ENCODE measurements at places on chromosomes 5 and 9.

DNA sequence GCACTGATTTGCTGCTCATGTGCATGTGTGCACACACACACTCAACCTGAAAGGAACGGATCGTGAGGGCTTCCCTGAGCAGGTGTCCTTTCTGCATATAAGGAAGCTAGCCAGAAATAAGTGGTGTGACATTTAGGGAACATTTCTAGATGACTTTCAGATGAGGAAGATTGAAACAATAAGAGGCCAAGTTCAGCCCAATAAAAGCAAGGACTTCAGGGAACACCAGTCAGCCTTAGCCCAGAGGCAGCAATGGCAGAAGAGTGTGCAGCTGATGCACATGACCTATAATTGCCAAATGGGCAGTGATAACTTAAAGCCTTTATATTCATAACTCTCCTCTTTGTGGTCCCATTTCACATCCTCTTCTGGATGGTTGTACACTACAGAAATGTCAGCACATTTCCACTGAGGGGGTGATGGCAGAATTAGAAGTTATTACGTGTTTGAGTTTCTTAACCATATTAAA, 255.5 kb downstream of the TRIM32 start:
- no peak for DNase-seq

- DNase-seq = no peak
Measured at GRCh38 chr5:109652096-109652495, 37.6 kb upstream of the MAN2A1 start.

GRCh38 chr5:132952829-132953228, 10.6 kb downstream of the AFF4 start:
- DNase-seq = no peak

DNA sequence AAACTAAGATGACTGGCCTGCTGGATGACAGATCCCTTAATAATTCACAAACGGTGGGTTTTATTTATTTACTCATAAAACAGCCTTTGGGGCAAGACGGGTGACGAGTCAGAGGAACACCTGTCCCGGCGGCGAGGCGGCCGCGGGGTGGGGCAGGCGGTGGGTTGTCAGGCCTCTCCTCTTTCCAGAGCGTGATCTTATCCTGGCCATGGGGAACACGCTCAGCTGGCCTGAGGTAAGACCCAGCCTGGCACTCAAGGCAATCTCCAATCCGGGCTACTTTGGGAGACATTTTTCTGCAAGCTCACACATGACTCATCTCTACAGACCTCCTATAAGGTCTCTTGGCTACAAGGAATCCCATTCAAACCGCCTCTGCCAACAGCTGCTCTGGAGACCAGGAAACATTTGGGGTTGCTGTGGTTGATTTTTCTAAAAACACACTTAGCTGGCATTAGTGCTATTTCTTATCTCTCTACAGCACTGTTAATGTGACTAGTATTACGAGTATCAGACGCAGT, 6.3 kb downstream of the RAPGEF1 start:
- DNase-seq = no peak

GRCh38 chr5:14595189-14595588, 13.6 kb downstream of the OTULINL start:
- no peak for DNase-seq

DNA sequence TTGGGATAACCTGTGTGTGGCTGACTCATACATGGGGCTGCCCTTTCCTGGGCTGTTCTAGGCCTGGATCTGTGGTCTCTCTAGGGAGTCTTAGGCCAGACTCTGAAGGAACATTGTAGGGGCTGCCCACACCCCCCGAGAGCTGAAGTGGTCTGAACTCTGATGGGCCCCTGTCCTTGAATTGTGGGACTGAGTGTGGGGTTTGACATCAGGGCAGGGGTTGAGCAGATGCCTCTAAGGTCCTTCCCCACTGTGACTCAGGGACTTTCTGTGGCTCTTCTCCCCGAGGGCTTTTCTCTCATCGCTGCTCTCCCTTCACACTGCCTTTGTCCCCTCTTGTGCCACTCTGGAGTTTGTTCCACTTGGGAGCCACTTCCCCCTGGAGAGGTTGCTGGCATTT, 215.0 kb downstream of the MELK start:
- no peak for DNase-seq

- DNase-seq = no peak
Measured at GRCh38 chr9:73219985-73220626, 68.4 kb downstream of the ANXA1 start.

DNA sequence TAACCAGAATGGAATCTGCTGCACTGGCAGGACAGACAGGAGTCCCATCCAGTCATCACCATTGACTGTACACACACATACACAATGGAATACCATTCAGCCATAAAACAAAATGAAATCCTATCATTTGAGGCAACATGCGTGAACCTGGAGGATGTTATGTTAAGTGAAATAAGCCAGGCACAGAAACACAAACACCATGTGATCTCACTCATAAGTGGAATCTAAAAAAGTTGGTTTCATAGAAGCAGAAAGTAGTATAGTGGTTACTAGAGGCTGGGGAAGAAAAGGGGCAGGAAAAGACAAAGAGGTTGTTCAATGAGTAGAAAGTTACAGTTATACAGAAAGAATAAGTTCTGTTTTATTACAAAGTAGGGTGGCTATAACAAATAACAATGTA, 884.0 kb upstream of the ACO1 start:
- DNase-seq = no peak

DNA sequence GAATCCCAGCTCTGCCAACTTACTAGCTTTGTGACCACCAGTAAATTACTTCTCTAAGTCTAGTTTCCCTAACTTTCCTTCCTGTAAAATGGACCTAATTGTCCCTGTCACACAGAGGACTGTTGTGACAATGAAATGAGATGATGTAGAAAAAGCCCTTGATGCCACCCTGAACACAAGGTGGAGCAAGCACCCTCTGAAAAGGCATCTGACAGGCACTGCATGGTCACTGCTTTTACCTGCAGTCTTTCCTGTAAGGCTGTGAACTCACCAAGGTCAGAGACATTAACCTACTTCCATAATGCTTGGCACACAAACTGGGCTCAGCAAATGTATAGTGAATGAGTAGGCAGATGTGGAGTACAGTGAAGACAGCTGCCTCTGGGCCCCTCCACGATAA, 6.1 kb downstream of the SLC31A2 start:
- no peak for DNase-seq

- no peak for DNase-seq
Measured at GRCh38 chr9:96419691-96419969, 1.5 kb upstream of the ZNF367 start.

- DNase-seq = no peak
Measured at GRCh38 chr5:1014346-1014745, 5.7 kb downstream of the NKD2 start.

GRCh38 chr5:67493676-67494075, 297.1 kb upstream of the CD180 start:
- DNase-seq = peak; percentile 59

DNA sequence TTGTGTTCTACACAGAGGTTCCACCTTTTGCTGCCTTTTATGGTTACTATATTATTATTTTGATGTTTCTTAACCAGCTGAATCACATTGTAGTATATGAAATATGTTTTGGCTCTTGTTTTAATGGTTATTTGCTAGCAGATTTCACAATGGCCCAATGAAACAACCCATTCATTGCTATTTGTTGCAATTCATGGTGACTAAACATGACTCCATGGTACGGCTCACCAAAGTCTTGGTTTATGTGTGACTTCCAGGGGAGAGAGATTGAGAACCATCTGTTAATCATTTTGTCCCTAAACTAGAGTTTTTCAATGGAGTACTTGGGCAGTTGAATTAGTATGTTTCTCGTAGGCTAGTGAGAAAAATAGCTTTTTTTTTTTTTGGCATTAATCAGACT, 108.4 kb downstream of the GHR start:
- DNase-seq = no peak

- DNase-seq = no peak
Measured at GRCh38 chr5:171031977-171032376, 170.2 kb downstream of the RANBP17 start.

DNA sequence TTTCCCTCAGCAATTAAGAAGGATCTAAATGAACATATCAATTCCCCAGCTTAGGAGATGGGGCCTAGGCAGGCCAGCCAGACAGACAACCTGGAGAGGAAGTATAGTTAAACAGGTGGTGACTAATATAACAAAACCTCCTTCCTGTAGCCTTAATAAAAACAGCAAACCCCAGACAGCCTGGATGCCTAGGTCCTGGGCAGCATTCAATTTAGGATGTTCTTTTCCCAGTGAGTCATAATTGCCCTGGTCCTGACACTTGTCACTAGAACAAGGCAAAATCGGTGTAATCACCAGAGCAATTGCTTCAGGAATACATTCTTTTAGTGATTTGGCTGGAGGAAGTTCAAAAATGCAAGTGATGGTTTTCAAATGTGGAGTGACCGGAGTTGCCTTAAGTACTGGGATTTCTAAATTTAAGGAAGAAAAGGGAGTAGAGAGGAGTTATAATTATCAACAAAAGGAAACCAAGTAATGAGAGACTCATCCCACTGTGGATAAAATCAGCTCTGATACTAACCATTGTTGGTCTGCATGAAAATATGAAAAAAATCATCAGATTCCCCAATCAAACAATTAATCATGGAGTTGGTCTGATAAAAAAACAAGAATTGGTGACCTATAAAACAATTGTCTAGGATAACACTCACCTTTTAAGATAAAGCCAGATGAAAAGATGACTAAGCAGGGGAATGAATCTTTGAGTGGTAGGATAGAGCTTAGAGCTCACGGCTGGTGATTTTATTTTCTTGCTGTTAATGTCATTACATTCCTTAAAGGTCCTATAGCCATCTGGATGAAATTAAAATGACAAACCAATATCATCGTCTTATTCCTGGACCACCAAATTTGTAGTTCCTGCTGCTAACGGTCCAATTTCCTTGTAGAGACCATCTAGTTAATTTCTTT, 39.0 kb upstream of the TARS1 start:
- DNase-seq = no peak

GRCh38 chr9:127426756-127427155, 2.6 kb downstream of the ZNF79 start:
- DNase-seq = no peak

- no peak for DNase-seq
Measured at GRCh38 chr5:126499853-126500342, 76.7 kb downstream of the GRAMD2B start.

DNA sequence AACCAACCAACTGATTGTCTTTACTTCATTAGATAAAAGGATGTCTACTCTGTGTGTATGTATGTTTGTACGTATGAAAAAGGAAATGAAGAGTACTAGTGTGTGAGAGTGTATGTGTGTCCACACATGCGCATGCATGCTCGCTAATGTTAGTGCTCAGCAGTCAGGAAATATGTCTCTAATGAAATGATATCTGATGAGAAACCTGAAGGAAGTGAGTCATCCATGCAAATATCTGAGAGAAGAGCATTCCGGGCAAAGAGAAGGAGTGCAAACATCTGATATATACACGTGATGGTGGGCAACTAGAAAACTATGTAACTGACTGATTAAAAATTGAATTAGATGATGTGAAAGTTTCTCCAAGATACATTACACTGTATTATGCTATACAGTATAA, 29.6 kb upstream of the UGCG start:
- DNase-seq = no peak

GRCh38 chr9:117744369-117744768, 40.2 kb downstream of the TLR4 start:
- no peak for DNase-seq

- DNase-seq = no peak
Measured at GRCh38 chr9:123541411-123541810, 185.4 kb downstream of the CRB2 start.

DNA sequence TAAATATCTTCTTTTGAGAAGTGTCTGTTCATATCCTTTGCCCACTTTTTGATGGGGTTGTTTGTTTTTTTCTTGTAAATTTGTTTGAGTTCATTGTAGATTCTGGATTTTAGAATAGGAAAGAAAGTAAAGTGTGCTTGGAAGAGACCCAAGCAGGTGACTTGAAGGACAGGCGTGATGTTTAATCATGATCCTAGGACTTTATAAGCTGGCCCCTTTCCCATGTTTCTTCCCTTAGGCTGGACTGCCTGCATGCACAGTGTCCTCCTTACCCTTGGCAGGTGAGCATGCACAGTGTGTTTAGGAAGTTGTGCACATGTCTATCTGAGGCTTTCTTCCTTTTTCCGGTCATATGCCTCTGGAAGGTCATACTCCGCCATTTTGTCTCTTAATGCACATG, 61.3 kb downstream of the ISOC1 start:
- no peak for DNase-seq

- DNase-seq = no peak
Measured at GRCh38 chr9:129868023-129868871, 33.0 kb downstream of the USP20 start.

GRCh38 chr9:5510360-5510931, at the start of gene PDCD1LG2:
Gene PDCD1LG2 (plus strand): TSS chr9:5510531. CDS start chr9:5522547, 12,016 bp downstream.
- no peak for DNase-seq

- no peak for DNase-seq
Measured at GRCh38 chr5:179763215-179763945, 30.4 kb upstream of the LTC4S start.

- DNase-seq = no peak
Measured at GRCh38 chr5:68499987-68500386, 284.4 kb downstream of the PIK3R1 start.

DNA sequence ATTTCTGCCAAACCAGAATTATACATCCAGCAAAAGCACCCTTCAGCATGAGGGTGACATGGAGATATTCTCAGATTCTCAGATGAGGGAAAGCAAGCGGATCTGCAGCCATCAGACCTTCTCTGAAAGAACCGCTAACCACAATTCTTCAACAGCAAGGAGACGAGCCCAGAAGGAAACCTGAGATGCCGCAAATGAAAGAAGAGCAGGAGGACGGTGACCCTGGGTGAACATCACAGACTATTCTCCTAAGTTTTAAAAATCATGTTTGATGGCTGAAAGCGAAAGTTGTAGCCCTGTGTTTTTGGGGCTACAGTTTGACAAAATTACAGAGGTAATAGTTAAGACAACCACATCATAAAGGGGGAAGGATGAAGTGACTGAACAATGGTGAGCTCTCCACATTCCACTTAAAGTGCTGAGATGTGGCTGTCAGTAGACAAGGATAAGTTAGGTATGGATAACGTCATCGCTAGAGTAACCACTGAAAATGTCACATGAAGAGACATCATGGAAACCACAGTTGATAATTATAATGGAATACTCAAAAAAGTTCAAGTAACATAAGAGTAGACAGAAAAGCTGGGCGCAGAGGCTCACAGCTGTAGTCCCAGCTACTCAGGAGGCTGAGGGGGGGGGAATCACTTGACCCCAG, 31.5 kb upstream of the NSMF start:
- DNase-seq = no peak

- DNase-seq = no peak
Measured at GRCh38 chr5:6082685-6083084, 295.7 kb downstream of the MED10 start.

GRCh38 chr9:68706363-68707201, 1.5 kb downstream of the PIP5K1B start:
- DNase-seq = no peak

All from NCI-H1694 (cell line).